ENCODE measurements at places on chromosomes 3 and 15.

GRCh38 chr3:124078953-124079911, 87.3 kb upstream of the ROPN1 start:
- peak; percentile 20 for DNase-seq

DNA sequence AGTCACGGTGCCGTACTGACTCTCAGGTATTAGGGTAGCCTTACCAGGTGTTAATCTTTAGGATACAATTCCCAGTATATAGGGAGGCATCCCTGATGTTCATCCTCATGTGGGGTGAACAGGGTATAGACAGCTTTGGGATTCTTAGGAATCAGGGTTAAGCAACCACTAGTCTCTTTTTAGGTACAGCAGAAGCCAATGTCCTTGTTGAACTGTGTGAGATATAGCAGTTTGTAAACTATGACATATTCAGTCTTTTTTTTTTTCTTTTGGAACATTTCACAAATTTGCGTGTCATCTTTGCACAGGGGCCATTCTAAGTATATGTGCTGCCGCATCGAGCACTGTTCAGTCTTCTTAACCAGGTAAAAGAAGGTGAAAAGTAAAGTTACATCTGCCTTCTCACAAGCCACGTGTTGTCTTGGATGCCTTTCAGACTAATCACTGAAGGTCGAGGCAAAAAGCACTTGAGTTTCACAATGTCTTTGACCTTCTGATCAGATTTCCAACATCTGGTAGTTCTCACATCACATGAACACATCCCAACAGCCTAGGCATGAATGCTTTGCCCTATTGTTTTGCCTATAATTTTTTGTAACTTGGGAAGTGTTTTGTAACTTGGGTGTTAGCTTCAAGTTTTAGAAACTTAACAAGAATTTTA, 17.2 kb downstream of the TSEN2 start:
- DNase-seq: no peak

DNA sequence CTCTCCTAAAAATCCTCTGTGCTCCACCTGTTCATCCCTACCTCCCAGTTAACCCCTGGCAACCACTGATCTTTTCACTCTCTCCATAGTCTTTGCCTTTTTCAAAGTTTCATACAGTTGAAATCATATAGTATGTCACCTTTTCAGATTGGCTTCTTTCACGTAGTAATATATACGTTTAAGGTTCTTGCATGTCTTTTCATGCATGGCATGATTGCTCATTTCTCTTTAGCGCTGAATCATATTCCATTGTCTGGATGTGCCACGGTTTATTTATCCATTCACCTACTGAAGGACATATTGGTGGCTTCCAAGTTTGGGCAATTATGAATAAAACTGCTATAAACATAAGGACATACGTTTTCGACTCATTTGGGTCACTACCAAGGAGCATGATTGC, 28.7 kb downstream of the GLCE start:
- no peak for DNase-seq

- no peak for DNase-seq
These were observed 491.6 kb downstream of the RBMS3 start for GRCh38 chr3:29772436-29772835.

DNA sequence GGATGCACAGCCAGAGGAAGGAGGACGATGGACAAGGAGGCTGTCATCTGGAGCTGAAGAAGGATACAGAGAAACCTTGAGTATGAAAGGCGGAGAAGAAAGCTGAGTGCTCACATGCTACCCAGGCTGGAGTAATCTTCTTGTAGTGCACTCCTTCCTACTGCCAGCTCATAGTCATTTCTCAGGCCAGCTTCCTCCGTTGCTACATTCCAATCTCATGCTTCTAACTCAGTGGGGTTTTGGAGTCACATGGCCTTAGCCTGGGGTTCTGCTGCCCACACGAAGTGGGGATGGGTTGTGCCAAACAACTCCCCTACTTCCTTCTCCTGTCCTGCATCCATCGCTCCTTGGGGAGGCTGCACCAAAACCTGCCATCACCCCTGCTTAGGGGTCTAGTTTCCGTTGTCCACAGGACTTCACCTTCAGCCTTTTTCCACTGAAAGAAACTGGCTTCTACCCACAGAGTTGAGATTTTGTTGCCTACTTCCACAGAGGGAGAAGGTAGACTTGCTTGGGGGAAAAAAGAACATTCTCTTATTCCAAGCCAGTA, 239.9 kb downstream of the EPHB1 start:
- DNase-seq: no peak

GRCh38 chr3:121752261-121752660, 2.7 kb upstream of the GOLGB1 start:
- DNase-seq: no peak

GRCh38 chr3:48739955-48740823, 23.2 kb upstream of the IP6K2 start:
- DNase-seq: no peak

- no peak for DNase-seq
These were observed 90.7 kb upstream of the RGMA start for GRCh38 chr15:93179700-93180102.

DNA sequence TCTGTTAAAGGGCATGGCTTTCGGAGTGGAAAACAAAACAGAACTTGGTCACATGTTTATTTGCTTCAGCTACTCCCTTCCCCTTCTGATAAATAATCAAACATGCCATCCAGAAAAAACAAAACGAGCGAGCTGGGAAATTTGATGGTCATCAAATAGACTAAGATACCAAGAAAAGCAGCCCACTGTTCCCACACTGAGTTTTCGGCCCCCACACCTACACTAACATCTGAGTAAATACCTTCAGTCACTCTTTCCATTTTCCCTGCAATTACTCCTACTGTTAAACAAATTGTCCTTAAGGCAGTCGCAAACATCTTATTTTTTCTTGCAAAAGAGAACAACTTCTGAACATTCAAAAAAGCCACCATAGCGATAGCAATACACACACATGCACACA, 454.6 kb downstream of the FOXP1 start:
- no peak for DNase-seq

- DNase-seq: no peak
These were observed 510.0 kb downstream of the ROBO1 start for GRCh38 chr3:79257791-79258190.

DNA sequence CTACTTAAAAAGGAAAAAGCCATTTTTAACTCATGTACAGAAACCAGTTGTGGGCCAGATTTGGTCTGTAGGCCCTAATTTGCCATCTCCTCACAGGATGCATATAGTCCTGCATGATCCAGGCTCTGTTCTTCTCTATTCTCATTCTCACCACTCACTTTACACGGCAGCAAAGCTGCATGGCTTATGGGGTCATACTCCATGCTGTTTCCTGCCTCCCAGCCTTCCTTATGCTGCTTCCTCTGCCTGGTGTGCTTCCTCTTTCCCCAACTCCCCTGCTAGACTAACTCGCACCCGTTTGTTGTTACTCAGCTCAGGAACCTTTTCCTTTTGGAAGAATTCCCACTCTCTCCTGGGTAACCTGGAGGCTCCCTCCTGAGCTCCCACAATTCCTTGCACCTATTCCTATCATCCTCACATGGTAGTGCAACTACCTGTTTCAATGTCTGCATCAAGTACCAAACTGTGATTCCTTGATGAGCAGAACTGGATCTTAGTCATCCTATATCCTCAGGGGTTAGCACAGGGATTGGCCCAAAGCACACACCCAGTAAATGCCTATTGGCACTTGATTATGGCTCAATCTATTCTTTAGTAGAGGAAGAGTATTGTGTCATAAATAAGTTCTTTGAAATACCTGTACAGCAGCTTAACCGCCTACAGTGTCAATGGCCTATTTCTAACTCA, 172.1 kb upstream of the MITF start:
- no peak for DNase-seq

GRCh38 chr3:134430174-134430573, 55.6 kb downstream of the ANAPC13 start:
- DNase-seq: no peak

GRCh38 chr3:23612296-23612891, 193.4 kb upstream of the UBE2E1 start:
- no peak for DNase-seq

DNA sequence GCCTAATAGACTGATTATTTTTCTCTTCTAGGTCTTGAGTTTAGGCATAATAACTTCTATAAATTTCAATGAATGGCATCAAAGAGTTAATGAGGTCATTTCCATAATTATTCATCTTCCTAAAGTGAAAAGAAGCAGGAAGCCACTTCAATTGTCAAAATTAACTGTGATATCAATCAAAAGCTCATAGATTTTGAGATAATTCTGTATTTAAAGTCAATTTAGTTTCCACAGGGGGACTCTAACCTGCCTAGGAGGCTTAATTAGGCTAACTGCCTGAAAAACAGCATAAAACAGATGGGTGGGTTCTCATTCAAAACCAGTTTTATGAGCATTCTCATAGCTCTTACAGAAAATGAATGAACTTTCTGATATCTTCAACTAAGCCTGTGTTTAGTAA, 177.8 kb downstream of the OTOL1 start:
- no peak for DNase-seq

DNA sequence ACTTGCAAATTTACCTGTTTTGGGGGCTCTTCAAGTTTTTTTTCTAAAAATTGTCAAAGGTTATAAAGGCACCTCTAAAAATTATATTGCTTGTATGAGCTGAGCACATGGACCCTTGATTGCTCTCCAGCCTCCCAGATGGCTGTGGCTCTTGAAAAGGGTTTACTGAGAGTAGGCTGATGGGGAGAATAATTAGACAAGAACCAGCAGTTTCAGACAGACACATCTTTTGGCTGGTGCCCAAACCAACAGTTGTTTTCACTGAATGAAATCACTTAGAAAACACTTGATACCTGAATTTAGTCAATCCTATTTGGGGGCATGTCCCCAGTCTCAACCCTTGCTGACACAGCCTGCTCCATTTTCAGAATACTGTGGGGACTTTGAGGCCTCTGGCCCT, 217.6 kb downstream of the KBTBD8 start:
- DNase-seq: no peak

GRCh38 chr3:197706658-197707057, 30.0 kb downstream of the RUBCN start:
- DNase-seq: no peak

DNA sequence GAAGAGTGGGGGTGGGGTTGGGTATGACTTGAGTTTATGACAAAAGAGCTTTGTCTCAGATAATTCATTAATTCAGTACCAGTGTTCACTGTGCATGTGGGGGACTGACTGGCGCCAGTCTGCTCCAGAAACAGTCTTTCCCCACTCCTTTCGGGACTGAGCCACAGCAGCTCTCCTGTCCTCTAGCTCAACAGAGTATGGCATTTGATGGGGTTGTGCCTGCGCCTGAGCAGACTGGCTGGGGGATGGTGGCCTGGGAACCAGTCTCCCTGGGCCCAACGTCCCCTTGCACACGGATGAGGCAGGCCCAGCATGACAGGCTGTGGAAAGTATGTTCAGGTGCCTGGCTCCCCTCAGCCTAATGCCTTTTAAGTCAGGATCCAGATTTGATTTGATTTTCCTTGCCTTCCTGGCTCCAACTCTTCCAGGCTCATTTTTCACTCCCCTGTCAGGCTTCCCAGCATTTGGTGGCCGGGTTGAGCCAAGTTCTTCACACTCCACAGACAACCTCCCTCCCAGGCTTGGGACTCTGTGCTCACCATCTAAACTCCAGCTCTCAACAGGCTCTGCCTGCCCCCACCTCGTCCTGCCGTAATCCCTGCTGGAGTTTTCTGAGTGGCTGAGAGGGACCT, 105.0 kb downstream of the MYLK start:
- DNase-seq: no peak

DNA sequence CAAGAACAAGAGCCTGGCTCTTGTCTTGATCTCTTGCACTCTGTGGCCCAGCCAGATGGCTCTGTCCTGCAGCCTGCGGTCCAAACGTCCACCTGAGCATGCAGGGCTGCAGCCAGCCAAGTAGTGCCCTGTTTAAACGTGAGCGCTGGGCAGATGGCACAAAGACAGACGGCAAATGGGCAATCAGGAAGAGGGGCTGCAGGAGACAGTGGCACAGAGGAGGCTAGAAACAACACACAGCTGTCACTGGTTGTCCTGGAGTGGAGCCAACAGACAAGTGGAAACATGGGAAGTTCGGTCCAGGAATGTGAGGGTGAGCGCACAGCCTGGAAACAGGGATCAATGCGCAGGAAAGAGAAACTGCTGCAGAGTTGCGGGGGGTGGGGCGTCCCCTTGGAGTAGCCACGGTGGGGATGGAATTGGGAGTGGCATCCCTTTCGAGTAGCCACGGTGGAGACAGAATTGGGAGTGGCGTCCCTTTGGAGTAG, 10.7 kb upstream of the ZXDC start:
- DNase-seq: no peak

GRCh38 chr15:67138891-67139855, 73.8 kb downstream of the SMAD3 start:
- no peak for DNase-seq

- DNase-seq: no peak
These were observed 218.9 kb downstream of the PDZRN3 start for GRCh38 chr3:73405853-73406252.

DNA sequence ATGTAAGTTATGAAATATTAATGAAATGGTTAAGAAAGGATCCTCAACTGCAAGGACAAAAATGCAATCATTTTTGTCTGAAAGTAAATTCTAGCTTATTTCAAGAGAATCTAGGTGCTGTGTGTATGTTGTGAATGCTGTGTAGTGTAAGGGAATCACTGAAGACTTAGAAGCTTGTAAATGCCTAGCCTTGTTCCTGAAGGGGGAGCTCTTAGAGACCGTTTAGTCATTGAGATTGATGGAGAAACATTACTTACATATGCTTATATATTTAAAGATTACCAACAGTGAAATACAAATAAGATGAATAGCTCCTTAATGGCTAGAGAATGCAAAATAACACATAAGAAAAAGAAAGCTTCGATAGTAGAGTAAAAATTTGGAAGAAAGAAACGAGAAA, 67.9 kb downstream of the CNTN4 start:
- DNase-seq: no peak

DNA sequence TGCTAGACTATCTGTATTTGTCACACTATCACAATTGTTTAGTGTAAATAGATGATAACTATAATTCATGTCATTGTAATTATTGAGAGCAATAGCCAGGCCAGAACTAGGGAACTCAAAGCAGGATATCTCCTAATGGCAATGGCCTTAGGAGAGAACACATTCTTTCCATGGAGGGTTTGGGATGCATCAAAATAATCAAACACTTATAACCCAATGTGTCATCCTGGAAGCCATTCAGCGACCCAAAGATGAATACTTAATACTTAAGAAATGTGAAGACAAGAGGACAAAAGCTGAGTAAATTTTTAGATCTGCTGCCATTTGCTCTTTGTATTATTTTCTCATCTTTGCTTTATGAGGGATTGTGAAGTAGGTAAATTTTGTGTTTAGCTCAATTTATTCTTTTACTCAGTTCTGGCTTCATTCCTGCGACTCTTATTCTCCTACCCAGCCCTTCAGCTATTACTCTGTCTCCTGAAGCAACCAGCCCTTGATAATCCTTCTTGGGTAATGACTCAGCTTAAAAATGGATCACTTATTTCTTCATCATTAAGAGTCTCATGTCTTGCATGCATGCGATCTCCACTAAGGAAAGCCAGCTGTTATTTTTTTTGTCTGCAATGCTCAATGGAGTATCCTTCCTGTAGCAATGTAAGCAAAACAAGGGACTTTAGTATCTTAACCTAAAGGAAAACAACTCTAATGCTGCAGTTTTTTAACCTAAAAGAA, 2.0 kb downstream of the OR4F15 start:
- DNase-seq: no peak

Data from KG1 (cell line).